ENCODE measurements at places on chromosomes 16 and 17.

DNA sequence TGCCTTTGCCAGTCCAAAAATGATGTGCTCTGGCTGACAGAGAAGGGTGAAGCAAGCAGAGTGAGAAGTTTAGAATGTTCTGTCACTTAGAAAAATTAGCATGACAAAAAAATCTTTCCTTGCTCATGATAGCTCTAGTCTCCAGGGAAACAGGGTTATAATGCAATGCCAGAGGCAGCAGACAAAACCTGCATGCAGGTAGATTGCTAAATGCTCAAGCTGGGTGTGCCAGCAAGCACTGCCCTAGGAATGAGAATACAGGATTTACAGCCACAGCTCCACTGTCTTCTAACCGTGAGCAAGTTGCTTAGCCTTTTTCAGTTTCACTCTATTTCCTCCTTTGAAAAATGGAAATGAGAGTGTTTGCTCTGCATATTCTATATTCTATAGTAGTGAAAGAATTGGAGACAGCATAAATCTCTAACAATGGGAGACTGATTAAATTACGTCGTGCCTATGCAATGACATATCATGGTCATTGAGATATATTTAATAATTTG is 516.6 kb upstream of the C16orf82 start:
- no peak for DNase-seq

GRCh38 chr16:67116388-67117311 is 6.9 kb downstream of the PHAF1 start:
- peak; percentile 24 for DNase-seq

DNA sequence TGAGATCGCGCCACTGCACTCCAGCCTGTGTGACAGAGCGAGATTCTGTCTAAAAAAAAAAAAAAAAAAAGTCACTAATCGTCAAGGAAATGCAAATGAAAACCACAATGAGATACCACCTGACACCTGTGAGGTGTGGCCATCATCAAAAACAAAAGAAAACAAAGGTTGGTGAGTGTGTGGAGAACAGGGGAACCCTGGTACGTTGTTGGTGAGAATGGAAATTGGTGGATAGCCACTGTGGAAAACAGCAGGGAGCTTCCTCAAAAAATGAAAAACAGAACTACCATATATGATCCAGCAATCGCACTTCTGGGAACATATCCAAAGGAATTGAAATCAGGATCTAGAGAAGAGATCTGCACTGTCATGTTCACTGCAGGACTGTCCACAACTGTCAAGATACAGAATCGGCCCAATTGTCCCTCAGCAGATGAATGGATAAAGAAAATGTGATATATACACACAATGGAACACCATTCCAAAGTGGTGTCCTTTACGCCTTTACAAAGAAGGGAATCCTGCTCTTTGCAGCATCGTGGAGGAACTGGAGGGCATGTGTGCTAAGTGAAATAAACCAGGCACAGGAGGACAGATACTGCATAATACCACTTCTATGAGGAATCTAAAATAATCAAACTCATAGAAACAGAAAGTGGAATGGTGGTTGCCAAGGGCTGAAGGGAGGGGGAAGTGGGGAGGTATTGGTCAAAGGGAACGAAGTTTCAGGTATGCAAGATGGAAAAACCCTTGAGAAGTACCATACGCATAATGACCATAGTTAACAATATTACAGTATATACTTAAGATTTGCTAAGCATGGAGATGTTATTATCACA is 63.5 kb upstream of the PLCG2 start:
- DNase-seq: peak; percentile 51

GRCh38 chr16:57757326-57757786 is 21.8 kb downstream of the KATNB1 start:
- DNase-seq: peak; percentile 82

GRCh38 chr16:80171746-80172145 is 369.0 kb upstream of the DYNLRB2 start:
- DNase-seq: no peak

- no peak for DNase-seq
Measured at GRCh38 chr17:82095777-82096708, 2.0 kb downstream of the FASN start.

DNA sequence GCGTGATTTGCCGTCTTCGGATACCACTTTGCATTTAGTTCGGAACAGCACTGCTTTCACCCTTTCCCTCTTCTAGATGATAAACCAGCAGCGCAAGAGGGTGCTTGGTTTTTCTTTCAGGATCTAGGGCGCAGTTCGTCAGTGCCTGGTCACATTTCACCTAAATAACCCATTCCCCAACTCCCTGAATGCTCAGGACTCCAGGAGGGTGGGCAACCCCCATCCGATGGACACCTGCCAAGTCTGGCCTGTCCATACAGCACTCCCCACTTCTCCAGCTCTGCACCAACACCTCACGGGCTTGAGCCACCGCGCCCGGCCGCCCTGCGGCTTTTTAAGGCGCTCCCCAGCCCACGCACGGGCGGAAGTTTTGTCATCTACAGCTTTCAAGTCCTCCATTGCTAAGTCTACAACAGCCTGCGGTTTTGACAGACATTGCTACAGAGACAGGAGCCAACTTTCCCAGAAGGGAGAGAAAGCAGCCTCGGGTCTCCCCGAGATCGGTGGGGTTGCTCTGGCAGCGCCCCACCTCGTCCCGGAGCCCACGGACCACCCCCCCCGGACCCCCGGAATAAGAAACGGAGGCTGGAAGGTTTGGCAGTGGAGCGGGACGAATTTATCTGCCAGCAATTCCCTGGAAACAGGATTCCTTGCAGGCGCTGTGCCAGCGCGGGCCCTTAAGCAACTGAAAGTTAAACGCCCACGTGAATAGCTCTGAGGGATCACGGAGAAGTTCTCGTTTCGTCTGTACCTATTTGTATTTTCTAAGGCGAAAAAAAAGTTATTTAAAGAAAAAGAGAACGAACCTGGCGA is 38.6 kb upstream of the SLFN13 start:
- peak; percentile 73 for DNase-seq

DNA sequence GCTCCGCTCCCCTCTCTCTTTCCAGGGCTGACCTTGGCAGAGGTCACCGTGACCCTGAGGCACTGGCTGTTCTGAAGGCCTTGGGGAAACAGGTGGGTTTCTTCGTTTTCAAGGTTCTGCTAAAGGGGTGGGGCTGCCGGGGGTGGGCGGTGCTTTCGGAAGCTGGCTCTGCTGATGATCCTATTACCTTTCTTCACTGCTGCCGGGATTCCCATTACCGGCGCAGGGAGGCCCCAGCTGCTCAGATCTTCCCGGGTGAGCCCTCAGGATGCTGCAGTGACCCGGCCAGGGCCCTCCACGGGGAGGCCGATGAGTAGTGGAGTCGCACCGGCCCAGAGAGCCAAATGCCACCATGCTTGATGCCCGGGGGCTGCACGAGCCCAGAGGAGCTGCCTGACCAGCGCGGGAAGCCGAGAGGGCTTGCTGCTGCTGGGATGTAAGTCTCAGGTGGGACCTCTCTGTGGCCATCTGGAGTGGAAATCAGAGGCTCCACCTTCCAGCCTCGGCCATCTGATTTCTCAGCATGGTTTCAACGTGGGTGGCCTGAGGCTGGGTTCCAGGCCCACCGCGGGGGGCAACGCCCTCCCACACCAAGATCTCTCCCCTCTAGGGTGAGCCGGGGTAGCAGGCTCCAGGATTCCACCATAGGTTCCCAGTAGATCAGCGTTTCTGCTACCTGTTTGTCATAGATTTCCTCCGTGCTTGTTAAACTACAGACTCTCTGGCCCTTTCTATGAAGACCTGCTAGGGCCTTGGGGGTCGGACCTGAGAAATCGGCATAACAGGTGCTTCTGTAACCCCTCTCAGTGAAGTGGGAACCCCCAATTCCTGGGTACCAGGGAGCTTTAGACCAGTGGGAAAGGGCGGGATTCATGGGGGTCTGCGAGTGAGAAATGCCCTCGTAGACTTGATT is 21.6 kb upstream of the ADCY7 start:
- no peak for DNase-seq
